ENCODE measurements at places on chromosomes 3 and 15. TPM values are rescaled to one million over a fixed set of nuclear protein-coding genes. Genes with fewer than 3 reads are reported as not detected.
A peak's percentile ranks its signal among the peaks of the same experiment; 100 is the strongest.

DNA sequence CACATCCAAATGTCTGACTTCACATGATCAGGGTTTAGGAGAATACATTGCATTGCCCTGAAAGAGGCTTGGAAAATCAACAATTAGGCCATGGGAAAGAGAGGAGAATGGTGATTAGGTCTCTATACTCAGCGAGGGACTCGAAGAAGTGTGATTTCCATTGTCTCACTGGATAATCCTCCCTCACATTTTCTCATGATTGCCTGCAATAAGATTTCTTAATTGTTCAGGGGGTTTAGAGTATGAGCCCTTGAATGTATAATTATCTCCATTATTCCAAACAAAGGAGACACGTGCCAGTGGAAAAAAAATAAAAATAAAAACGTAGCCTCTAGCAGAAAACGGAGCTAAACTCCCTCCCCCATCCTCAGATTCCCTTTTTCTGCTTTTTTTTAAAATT, 173.2 kb downstream of the TPRG1 start:
- no peak overlapping the region for H3K27ac ChIP-seq
- H3K4me3 ChIP-seq: no peak overlapping the region
- no peaks in the 10 kb centered on the region for H3K36me3 ChIP-seq
- no peaks in the 10 kb centered on the region for H3K4me1 ChIP-seq
- no peak for DNase-seq

DNA sequence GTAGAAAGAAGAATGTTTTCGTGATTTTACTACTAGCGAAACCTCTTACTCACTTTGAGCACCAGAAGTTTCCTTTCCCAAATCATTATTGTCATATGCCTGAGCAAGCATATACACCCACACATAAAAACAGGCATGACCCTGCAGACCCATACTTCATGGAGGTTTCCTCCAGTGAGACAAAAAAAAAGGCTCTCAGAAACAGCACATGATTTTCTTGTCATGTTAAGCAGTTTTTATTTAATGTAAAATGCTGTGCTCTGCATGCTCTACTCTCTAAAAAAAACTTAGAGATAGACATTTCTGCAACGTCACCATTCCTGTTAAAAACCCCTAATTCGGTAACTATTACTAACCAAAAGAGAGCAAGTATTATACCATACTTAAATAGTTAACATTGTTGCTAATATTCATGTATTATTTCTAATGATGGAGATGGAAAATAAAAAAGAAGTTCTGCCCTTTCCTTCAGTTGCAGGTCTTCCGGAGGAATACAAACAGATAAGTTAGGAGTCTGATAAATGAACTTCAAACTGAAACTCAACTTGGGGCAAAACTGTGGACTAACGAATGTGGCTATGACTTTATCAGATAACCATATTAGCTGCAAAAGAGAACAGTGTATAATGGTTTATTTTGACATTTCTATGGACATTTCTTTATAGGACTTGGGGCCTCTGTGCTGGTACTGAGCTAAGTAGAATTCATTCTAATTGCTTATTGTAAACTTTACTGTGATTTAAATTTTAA, 15.9 kb downstream of the CD200R1 start:
- H3K27me3 ChIP-seq: peaks cover 3% of the 10 kb centered on the region
- no peak for DNase-seq
- no peak overlapping the region for H3K27ac ChIP-seq
- no peaks in the 10 kb centered on the region for H3K36me3 ChIP-seq

DNA sequence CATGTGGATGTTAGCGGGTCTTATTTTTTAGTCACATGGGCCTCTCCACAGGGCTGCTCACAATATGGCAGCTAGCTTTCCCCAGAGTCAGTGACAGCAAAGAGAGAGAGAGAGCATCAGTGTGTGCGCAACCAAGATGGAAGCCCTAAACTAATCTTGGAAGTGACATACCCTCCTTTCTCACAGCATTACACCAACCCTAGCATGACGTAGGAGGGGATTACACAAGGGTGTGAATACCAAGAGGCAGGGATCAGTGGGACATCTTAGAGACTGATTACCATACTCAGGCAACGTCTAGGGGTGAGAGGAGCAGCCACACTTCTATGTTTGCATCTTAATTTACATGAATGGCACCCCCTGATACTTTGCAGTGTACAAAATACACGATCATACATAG, 3.5 kb upstream of the UBE2E2 start:
- H3K27me3 ChIP-seq: peaks cover 8% of the 10 kb centered on the region
- H3K27ac ChIP-seq: no peak overlapping the region
- H3K4me3 ChIP-seq: no peak overlapping the region
- no peak for DNase-seq
- H3K4me1 ChIP-seq: peaks cover 8% of the 10 kb centered on the region

GRCh38 chr3:28218917-28219198, 22.6 kb upstream of the CMC1 start:
- no peaks in the 10 kb centered on the region for H3K36me3 ChIP-seq
- no peaks in the 10 kb centered on the region for H3K4me1 ChIP-seq
- no peaks in the 10 kb centered on the region for H3K27me3 ChIP-seq
- no peak overlapping the region for H3K4me3 ChIP-seq
- DNase-seq: no peak

- peak; percentile 50 for DNase-seq
- peak overlapping the region; percentile 22 for H3K27ac ChIP-seq
- H3K4me1 ChIP-seq: peaks cover 22% of the 10 kb centered on the region
- no peak overlapping the region for H3K4me3 ChIP-seq
Measured at GRCh38 chr3:194905696-194906095, 220.0 kb downstream of the FAM43A start.

DNA sequence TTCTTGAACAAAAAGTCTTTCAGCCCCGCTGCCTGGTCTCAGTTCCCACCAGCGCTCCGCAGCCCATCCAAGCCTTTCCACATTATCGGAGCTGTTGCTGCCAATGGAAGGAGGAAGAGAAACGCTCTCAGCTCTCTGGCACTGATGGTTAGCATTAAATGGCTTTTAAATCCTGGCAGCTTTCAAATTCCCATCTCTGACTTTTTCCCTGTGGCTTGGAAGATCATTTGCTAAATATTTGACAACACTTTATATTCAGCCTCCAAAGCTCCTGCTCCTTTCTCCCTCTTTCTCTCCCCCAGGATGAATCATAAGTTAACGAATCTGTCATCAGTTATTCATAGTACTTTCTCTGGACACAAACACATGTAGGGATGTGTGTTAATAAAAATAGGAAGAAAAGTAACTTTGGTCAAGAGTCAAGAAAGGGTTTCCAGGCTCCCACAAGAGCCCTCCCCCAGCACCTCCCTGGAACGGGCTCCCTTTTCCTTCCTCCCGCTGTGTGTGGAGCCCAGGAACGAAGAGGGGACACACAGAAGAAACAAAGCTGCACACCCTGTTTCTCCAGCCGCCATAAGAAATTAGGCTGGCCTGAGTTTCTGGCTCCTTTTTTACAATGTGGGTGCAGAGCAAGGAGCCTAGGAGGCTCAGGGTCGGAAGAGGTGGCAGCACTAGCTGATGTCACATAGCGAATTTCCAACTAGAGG, 47.6 kb upstream of the TSEN2 start:
- DNase-seq: no peak
- H3K27ac ChIP-seq: no peak overlapping the region
- H3K36me3 ChIP-seq: no peaks in the 10 kb centered on the region
- 0 out of 2 replicates have a peak, but pooled peaks cover 6% of the 10 kb centered on the region for H3K27me3 ChIP-seq

DNA sequence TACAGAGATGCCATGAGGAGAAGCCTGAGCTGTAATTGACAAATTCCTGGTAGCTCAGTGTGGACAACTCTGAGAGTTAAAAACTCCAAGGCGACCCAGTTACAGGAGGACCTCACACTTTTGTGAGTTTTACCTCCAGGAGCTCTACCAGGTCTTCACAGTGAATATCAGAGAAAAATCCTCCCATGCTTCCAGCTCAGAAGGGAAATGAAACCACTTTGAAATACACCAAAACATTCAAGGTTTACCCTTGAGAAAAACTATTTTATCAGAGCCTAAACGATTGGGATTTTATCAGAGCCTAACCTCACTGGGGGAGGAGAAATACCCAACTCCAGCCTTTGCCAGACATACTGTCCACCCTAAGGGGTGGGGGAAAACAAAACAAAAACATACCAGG, 52.4 kb downstream of the MCCC1 start:
- H3K27ac ChIP-seq: no peak overlapping the region
- DNase-seq: no peak
- no peaks in the 10 kb centered on the region for H3K4me1 ChIP-seq
- H3K36me3 ChIP-seq: peaks cover 25% of the 10 kb centered on the region

GRCh38 chr3:88028876-88029275, 29.9 kb downstream of the CGGBP1 start:
- H3K4me3 ChIP-seq: no peak overlapping the region
- no peak for DNase-seq
- H3K27ac ChIP-seq: no peak overlapping the region
- H3K36me3 ChIP-seq: no peaks in the 10 kb centered on the region
- no peaks in the 10 kb centered on the region for H3K27me3 ChIP-seq
- H3K4me1 ChIP-seq: peaks cover 4% of the 10 kb centered on the region

GRCh38 chr3:89467898-89468363, 360.5 kb downstream of the EPHA3 start:
- H3K27me3 ChIP-seq: no peaks in the 10 kb centered on the region
- no peaks in the 10 kb centered on the region for H3K4me1 ChIP-seq
- H3K27ac ChIP-seq: no peak overlapping the region
- H3K4me3 ChIP-seq: no peak overlapping the region
- no peak for DNase-seq
- no peaks in the 10 kb centered on the region for H3K36me3 ChIP-seq

DNA sequence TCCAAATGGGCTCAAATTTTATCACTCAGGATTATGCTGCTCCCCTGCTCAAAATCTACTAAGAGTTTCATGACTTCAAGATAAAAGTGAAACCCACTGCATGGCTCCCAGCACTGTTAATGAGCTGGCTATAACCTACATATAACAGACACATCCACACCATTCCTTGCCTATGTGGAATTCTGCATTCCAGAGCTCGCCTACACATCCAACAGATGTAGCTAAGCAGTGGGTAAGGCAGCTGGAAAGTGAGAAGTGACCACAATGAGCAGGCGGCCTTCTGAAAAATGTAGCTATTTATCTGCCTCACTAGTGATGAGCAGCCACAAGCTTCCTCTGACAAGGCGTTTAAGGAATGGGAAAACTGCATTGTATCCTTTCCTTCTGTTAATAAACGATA, 92.0 kb upstream of the TRIM42 start:
- H3K27me3 ChIP-seq: no peaks in the 10 kb centered on the region
- no peaks in the 10 kb centered on the region for H3K36me3 ChIP-seq

- peaks cover 18% of the 10 kb centered on the region for H3K4me1 ChIP-seq
- no peak overlapping the region for H3K4me3 ChIP-seq
- peaks cover 34% of the 10 kb centered on the region for H3K36me3 ChIP-seq
Measured at GRCh38 chr3:183827809-183828537, 2.6 kb upstream of the MAP6D1 start.

DNA sequence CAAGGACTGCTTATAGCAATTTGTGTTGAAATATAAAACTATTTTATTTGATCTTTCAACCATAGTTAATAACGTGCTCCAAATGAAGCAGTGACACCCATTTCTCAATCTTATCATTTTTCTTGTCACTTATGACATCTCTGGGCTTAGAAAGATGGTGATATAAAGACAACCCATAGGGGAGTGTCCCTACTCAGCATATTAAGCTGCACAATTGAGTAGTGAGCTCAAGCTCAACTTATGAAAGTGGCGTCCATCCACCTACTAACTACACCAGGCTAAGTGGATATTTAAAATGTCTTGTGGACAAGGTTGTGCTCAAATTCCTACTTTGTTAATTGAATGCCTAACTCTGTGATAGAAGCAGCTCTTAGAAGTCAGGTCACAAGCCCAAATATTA, 46.7 kb downstream of the SLC9C1 start:
- no peaks in the 10 kb centered on the region for H3K27me3 ChIP-seq
- H3K4me1 ChIP-seq: no peaks in the 10 kb centered on the region
- no peak overlapping the region for H3K27ac ChIP-seq
- H3K36me3 ChIP-seq: no peaks in the 10 kb centered on the region
- no peak overlapping the region for H3K4me3 ChIP-seq

- H3K36me3 ChIP-seq: no peaks in the 10 kb centered on the region
- H3K4me1 ChIP-seq: 0 out of 2 replicates have a peak, but pooled peaks cover 3% of the 10 kb centered on the region
- no peak overlapping the region for H3K4me3 ChIP-seq
- H3K27ac ChIP-seq: no peak overlapping the region
- DNase-seq: peak; percentile 57
Measured at GRCh38 chr3:115092220-115092791, 54.8 kb downstream of the ZBTB20 start.

- H3K27ac ChIP-seq: no peak overlapping the region
- H3K4me1 ChIP-seq: peaks cover 4% of the 10 kb centered on the region
- H3K4me3 ChIP-seq: no peak overlapping the region
Measured at GRCh38 chr15:33119865-33120264, 74.6 kb downstream of the FMN1 start.

GRCh38 chr3:49277383-49277775, 347 bp upstream of the C3orf62 start:
- H3K27me3 ChIP-seq: no peaks in the 10 kb centered on the region
- H3K4me1 ChIP-seq: peaks cover 14% of the 10 kb centered on the region
- DNase-seq: no peak
- peak overlapping the region; percentile 32 for H3K4me3 ChIP-seq

DNA sequence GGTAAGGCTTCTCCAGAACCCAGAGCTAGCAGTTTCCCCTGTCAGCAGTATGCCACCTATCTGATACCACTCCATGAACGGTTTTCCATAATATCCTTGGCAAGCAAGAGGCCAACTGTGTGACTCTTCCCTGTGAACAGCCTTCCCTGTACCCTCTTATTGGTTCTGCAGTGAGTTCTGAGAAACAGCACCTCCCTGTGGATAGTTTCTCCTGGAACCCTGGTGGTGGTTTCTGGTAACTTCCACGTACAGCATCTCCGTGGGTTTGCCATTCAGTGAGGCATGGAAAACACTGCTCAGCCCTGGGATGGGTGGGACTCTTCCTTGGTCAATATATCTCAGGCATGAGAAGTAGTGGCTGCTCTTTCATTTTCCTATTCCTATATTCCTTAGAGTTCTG, 19.4 kb upstream of the SERPINI2 start:
- no peaks in the 10 kb centered on the region for H3K36me3 ChIP-seq
- H3K27ac ChIP-seq: no peak overlapping the region
- no peaks in the 10 kb centered on the region for H3K4me1 ChIP-seq
- DNase-seq: no peak
- H3K4me3 ChIP-seq: no peak overlapping the region

Gene RLBP1
- total RNA-seq: 0.16 TPM

Gene FSD2
- total RNA-seq: not detected

Gene PLCH1
- 0.28 TPM for total RNA-seq

Gene IL5RA
- not detected for total RNA-seq

Gene REC114
- not detected for total RNA-seq

Gene FANCD2
- 36.7 TPM for total RNA-seq
